Cardiac muscle cell (in vitro differentiated cells and primary cell): ENCODE measurements at places on chromosomes 3 and 15. TPM values are rescaled to one million over a fixed set of nuclear protein-coding genes. Genes with fewer than 3 reads are reported as not detected.
A peak's percentile ranks its signal among the peaks of the same experiment; 100 is the strongest.

UQCC5 gene
- total RNA-seq: 1.0 and 23.8 TPM in 2 replicates

ADCY5 gene
- total RNA-seq: 47.7 and 93.7 TPM in 2 replicates

PROK2 gene
- not detected in 2 replicates for total RNA-seq

TGM4 gene
- total RNA-seq: not detected in 2 replicates

GCNT3 gene
- not detected in 2 replicates for total RNA-seq

FYTTD1 gene
- total RNA-seq: 24.3 and 46.8 TPM in 2 replicates

GPR176 gene
- total RNA-seq: 3.2 and 5.6 TPM in 2 replicates

CRYGS gene
- total RNA-seq: 0.69 and 1.3 TPM in 2 replicates

DNA sequence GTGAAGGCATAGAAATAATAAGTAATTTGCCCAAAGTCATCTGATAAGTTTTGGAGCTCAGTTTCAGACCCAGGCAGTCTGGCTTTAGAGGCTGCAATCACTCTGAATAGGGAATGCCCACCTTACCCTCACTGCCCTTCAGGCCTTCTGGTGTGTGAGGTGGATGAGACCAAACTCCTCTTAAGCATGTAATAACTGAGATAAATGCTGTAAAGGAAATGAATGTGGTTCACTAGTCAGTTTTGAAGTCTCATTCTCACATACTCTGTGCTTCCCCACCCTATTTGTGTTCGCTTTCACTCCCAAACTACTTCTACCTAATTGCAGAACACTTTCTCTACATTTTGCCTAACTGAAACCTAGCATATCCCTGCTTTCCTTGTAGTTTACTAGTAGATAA lies 144.1 kb downstream of the FILIP1L start:
- no peak for DNase-seq
- H3K4me3 ChIP-seq: no peak overlapping the region
- no peaks in the 10 kb centered on the region for H3K4me1 ChIP-seq
- H3K36me3 ChIP-seq: no peaks in the 10 kb centered on the region

- no peaks in the 10 kb centered on the region for H3K27me3 ChIP-seq
- peaks cover 19% of the 10 kb centered on the region for H3K4me1 ChIP-seq
- H3K27ac ChIP-seq: no peak overlapping the region
- H3K4me3 ChIP-seq: no peak overlapping the region
Measured at GRCh38 chr3:61669668-61670299, 108.4 kb downstream of the PTPRG start.

GRCh38 chr3:138046955-138047354 lies 37.0 kb downstream of the CLDN18 start:
- no peak for DNase-seq
- no peak overlapping the region for H3K4me3 ChIP-seq
- peaks cover 19% of the 10 kb centered on the region for H3K4me1 ChIP-seq
- H3K27ac ChIP-seq: no peak overlapping the region
- H3K27me3 ChIP-seq: no peaks in the 10 kb centered on the region

GRCh38 chr3:80157546-80157945 lies 389.7 kb upstream of the ROBO1 start:
- DNase-seq: no peak
- no peaks in the 10 kb centered on the region for H3K27me3 ChIP-seq
- H3K36me3 ChIP-seq: no peaks in the 10 kb centered on the region
- no peaks in the 10 kb centered on the region for H3K4me1 ChIP-seq
- H3K27ac ChIP-seq: no peak overlapping the region

- no peaks in the 10 kb centered on the region for H3K4me1 ChIP-seq
- H3K36me3 ChIP-seq: peaks cover 20% of the 10 kb centered on the region
- no peak for DNase-seq
- H3K27ac ChIP-seq: no peak overlapping the region
- no peak overlapping the region for H3K4me3 ChIP-seq
Measured at GRCh38 chr3:33823821-33824220, 25.4 kb downstream of the PDCD6IP start.

DNA sequence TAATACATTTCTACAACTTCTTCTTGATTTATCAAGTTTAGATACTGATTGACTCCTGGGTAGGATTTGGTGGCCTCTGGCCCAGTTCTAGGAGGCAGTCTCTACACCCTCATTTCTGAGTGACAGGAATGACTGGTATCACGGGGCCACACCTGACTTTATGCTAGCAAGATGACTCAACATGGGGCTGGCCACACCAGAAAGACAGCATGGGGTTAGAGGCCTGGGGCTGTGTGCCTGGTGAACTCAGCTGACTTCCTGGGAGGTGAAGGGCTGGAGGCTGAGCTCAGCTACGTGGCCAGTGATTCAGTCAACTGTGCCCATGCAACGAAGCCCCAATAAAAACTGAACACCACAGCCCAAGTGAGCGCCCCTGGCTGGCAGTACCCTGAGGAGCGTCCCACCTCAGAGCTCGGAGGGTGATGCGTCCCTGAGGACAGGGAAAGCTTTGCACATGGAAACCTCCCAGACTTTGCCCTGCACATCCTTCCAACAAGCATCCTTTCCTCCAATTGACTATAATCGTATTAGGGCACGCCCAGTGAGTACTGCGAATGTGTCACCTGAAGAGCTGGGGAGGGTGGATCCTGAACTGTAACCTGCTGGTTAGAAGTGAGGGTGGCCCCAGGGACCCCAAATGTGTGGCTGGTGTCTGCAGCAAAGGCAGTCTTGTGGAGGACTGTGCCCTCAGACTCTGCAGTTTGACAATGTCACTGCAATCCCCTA lies 57.2 kb downstream of the NIPA2 start:
- peaks cover 1% of the 10 kb centered on the region for H3K36me3 ChIP-seq
- no peak for DNase-seq
- H3K4me1 ChIP-seq: peaks cover 8% of the 10 kb centered on the region
- H3K27me3 ChIP-seq: no peaks in the 10 kb centered on the region
- no peak overlapping the region for H3K4me3 ChIP-seq

DNA sequence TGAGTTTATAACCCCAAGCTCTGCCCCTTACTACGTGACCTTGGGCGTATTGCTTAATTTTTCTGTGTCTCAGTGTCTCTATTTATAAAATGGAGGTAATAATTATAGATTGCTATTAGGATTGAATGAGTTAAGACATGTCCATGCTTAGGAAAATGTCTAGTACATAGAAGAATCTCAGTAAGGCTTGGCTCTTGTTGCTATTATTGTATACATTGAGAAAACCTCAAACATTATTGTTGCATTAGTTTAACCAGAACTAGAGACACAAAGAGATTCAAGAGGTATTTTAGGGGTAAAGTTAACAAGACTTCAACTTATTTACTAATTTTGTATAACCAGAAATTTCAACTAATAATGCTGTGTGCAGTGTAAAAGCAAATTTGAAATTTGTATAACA lies 66.7 kb downstream of the MEF2A start:
- DNase-seq: no peak
- peaks cover 19% of the 10 kb centered on the region for H3K36me3 ChIP-seq
- peaks cover 25% of the 10 kb centered on the region for H3K4me1 ChIP-seq
- no peaks in the 10 kb centered on the region for H3K27me3 ChIP-seq
- no peak overlapping the region for H3K4me3 ChIP-seq
- peak overlapping the region; percentile 78 for H3K27ac ChIP-seq

GRCh38 chr15:36590838-36591237 lies 11.4 kb downstream of the CDIN1 start:
- peak overlapping the region; percentile 84 for H3K27ac ChIP-seq
- no peaks in the 10 kb centered on the region for H3K36me3 ChIP-seq
- no peak for DNase-seq
- no peaks in the 10 kb centered on the region for H3K27me3 ChIP-seq
- H3K4me1 ChIP-seq: peaks cover 52% of the 10 kb centered on the region
- no peak overlapping the region for H3K4me3 ChIP-seq

GRCh38 chr15:58066042-58066867 lies 744 bp upstream of the ALDH1A2 start:
- H3K4me1 ChIP-seq: no peaks in the 10 kb centered on the region
- peak; percentile 71 for DNase-seq
- H3K36me3 ChIP-seq: no peaks in the 10 kb centered on the region

DNA sequence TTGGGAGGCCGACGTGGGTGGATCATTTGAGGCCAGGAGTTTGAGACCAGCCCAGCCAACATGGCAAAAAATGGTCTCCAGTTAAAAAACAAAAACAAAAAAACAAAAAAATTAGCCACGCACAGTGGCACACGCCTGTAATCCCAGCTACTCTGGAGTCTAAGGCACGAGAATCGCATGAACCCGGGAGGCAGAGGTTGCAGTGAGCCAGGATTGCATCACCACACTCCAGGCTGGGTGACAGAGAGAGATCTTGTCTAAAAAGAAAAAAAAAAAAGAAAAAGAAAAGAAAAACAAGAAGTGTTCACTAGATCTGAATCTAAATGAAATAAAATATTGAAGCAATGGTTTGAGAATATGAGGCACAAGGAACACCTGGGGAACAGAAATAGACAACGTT lies 36.7 kb downstream of the SLC9A9 start:
- H3K27ac ChIP-seq: no peak overlapping the region
- no peak for DNase-seq
- H3K36me3 ChIP-seq: no peaks in the 10 kb centered on the region
- no peaks in the 10 kb centered on the region for H3K27me3 ChIP-seq
- no peak overlapping the region for H3K4me3 ChIP-seq

GRCh38 chr3:108088697-108089096 lies 2.1 kb downstream of the CD47 start:
- H3K36me3 ChIP-seq: no peaks in the 10 kb centered on the region
- H3K27me3 ChIP-seq: peaks cover 29% of the 10 kb centered on the region
- no peak overlapping the region for H3K27ac ChIP-seq
- DNase-seq: no peak
- no peak overlapping the region for H3K4me3 ChIP-seq
- H3K4me1 ChIP-seq: no peaks in the 10 kb centered on the region

GRCh38 chr3:63937661-63938651 lies 25.8 kb upstream of the SCAANT1 start:
- no peak overlapping the region for H3K27ac ChIP-seq
- H3K27me3 ChIP-seq: no peaks in the 10 kb centered on the region
- H3K36me3 ChIP-seq: no peaks in the 10 kb centered on the region
- H3K4me3 ChIP-seq: no peak overlapping the region
- DNase-seq: no peak

GRCh38 chr3:10549617-10550230 lies 44.3 kb upstream of the ATP2B2 start:
- no peak overlapping the region for H3K4me3 ChIP-seq
- no peaks in the 10 kb centered on the region for H3K36me3 ChIP-seq
- no peaks in the 10 kb centered on the region for H3K27me3 ChIP-seq

- DNase-seq: no peak
- H3K36me3 ChIP-seq: no peaks in the 10 kb centered on the region
- H3K4me3 ChIP-seq: no peak overlapping the region
- peaks cover 5% of the 10 kb centered on the region for H3K4me1 ChIP-seq
- peaks cover 8% of the 10 kb centered on the region for H3K27me3 ChIP-seq
Measured at GRCh38 chr15:31300981-31301672, 25.5 kb upstream of the KLF13 start.

- H3K36me3 ChIP-seq: no peaks in the 10 kb centered on the region
- DNase-seq: no peak
- H3K27me3 ChIP-seq: no peaks in the 10 kb centered on the region
- H3K4me1 ChIP-seq: no peaks in the 10 kb centered on the region
- H3K4me3 ChIP-seq: no peak overlapping the region
Measured at GRCh38 chr15:48367483-48367882, 36.3 kb downstream of the DUT start.

- H3K4me3 ChIP-seq: no peak overlapping the region
- H3K27ac ChIP-seq: no peak overlapping the region
- DNase-seq: no peak
- H3K36me3 ChIP-seq: no peaks in the 10 kb centered on the region
Measured at GRCh38 chr15:44158111-44158510, 37.0 kb downstream of the FRMD5 start.

- H3K27me3 ChIP-seq: no peaks in the 10 kb centered on the region
- H3K4me1 ChIP-seq: no peaks in the 10 kb centered on the region
- no peaks in the 10 kb centered on the region for H3K36me3 ChIP-seq
Measured at GRCh38 chr3:183508821-183509220, 46.7 kb downstream of the KLHL6 start.

- H3K27ac ChIP-seq: no peak overlapping the region
- H3K4me1 ChIP-seq: no peaks in the 10 kb centered on the region
- H3K27me3 ChIP-seq: peaks cover 54% of the 10 kb centered on the region
Measured at GRCh38 chr15:33315044-33315443, 4.3 kb downstream of the RYR3 start.

GRCh38 chr3:58161435-58162398 lies 49.1 kb downstream of the DNASE1L3 start:
- no peaks in the 10 kb centered on the region for H3K27me3 ChIP-seq
- no peak overlapping the region for H3K4me3 ChIP-seq

DNA sequence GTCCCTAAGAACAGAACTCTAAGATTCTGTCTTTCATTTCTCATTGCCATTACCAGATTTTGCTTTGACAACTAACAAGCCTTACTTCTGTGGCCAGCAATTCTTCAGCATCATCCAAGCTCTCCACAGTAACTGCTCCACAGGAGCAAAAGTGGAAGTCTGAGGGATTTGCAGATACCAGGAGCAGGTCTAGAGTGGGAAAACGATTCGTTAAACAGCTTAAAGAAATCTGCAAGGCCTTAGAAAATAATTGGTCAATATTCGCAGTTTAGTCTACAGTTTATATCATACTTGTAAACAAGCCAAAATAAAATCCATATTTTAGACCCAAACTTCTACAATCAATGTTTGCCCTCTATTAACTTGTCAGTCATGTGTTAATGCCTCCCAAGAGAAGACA lies 24.1 kb downstream of the MYH15 start:
- no peak for DNase-seq
- H3K27me3 ChIP-seq: no peaks in the 10 kb centered on the region
- no peaks in the 10 kb centered on the region for H3K36me3 ChIP-seq
- peaks cover 11% of the 10 kb centered on the region for H3K4me1 ChIP-seq
- no peak overlapping the region for H3K27ac ChIP-seq
- no peak overlapping the region for H3K4me3 ChIP-seq

- H3K4me1 ChIP-seq: peaks cover 5% of the 10 kb centered on the region
- H3K4me3 ChIP-seq: no peak overlapping the region
- H3K27me3 ChIP-seq: no peaks in the 10 kb centered on the region
- no peak for DNase-seq
- no peak overlapping the region for H3K27ac ChIP-seq
Measured at GRCh38 chr3:115494826-115495225, 128.5 kb upstream of the GAP43 start.

DNA sequence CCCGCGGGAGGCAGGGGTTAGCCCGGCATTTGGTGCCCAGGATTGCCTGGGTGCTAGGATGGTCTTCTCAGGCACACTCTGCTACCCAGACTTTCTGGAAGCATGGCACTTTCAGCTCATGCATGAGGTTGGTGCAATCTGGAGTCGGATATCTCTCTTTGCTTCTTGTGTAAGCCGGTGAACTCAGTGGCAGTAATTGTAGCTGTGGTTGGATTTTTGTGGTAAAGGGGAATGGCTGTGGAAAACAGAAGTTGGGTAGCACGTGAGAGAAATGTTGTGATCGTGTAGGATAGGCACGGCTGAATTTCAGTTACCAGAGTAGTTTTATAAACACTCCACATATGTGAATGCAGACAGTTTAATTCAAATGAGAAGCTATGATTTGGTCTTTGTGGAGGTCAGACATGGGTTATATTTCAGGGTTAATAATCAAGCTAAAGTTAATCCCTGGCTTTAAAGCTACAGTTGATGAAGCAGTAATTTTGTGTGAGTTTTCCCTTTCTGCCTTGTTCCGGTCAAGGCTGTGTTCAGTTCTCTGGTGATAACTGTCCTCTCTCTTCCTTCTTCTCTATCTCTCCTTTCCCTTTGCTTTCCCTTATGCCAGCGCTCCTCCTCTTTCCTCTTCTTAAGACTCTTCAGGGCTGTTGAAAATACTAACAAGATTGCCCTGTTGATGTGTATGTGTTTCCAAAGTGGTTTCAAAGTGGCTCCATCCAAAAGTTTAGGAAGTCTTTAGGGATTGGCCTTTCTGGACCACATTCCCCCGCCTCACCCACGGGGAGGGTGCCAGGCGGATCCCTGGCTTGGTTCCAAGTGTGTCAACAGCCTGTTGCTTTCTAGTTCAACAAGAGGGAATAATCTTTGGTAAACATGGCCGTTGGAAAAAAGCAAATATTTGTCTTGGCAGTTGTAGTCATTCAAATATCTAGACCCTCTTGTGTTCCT lies 404.6 kb upstream of the C2CD4B start:
- H3K4me3 ChIP-seq: no peak overlapping the region
- H3K36me3 ChIP-seq: no peaks in the 10 kb centered on the region
- H3K27me3 ChIP-seq: no peaks in the 10 kb centered on the region
- H3K27ac ChIP-seq: no peak overlapping the region
- H3K4me1 ChIP-seq: peaks cover 6% of the 10 kb centered on the region
- no peak for DNase-seq
